RWPE1 (cell line): ENCODE measurements at places on chromosomes 6 and 20.
A peak's percentile ranks its signal among the peaks of the same experiment; 100 is the strongest.

DNA sequence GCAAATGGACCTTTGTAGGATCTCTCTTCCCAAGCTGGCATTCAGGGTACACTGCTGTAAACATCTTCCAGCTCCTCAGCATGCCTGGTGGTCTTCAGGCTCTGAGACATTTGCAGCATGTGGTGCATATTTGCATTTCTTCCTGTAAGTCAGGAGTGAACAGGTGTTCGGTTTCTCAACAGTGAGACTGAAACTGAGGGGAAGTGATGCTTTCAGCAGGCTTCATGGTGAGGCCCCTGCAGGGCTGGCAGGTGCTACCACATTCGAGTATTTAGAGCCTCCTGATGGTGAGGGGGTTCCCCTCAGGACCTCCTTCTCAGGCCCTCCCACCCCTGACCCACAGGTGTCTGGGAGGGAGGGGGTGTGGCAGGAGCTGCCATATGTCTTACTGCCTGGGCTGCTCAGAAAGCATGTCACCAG, 15.1 kb downstream of the MYBL2 start:
- DNase-seq, result no peak

- no peak for DNase-seq
Observed at GRCh38 chr6:169404828-169405227, 151.2 kb upstream of the THBS2 start.

- no peak for DNase-seq
Observed at GRCh38 chr6:25342802-25343201, 63.6 kb downstream of the CARMIL1 start.

- peak; percentile 54 for DNase-seq
Observed at GRCh38 chr20:23550227-23550626, 18.1 kb downstream of the CST9L start.

DNA sequence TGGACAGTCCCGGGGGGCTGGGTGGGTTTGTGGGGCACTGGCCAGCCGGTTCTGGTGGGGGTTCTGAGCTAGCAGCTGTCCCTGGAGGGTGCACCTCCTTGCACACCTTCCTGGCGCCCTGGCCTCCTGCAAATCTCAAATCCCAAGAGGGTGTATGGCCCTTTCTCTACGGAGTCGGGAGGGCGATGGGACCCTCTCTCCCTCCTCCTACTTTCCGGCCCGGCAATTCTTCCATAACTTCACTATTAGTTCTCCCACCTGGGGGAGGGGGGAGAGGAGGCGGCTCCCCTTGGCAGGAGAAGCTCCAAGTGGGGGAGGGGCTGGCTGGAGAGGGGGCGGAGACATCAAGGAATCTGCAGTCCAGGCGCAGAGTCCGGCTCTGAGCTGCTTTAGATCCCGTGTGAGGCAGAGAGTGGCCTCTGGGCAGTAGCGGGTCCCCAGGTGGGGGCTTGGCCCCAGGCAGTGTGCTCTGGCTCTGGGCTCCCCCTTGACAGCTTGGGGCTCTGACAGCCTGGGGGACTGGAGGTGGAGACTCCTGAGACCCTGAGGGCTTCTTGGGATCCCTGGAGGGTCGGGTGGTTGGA, 1.4 kb upstream of the LAMA5 start:
- DNase-seq, result peak; percentile 73

DNA sequence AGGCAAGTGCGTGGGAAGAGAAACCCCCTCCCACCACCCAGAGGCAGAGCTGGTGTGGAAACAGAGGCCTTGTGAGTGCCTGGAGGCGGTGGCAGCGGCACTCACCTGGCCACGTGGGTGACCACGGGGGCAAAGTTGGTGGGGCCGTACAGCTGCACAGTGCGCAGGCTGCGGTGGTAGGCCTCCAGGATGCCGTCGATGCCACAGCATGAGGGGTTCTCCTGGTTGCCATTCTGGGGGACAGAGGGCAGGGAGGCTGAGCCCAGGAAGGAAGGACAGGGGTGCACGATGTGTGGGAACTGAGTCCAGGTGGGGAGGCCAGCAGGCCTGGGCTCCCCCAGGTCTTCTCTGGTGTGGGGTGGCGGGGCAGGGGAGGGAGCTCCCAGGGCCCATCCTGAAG, 47.7 kb downstream of the RAB44 start:
- DNase-seq, result no peak

- DNase-seq, result no peak
Observed at GRCh38 chr6:33745548-33745947, 1.2 kb downstream of the IP6K3 start.

- peak; percentile 9 for DNase-seq
Observed at GRCh38 chr20:21156266-21156665, 30.4 kb downstream of the KIZ start.

- DNase-seq, result no peak
Observed at GRCh38 chr6:44234101-44235025, 11.0 kb downstream of the SLC29A1 start.

GRCh38 chr6:36706339-36706738, 8.7 kb downstream of the RAB44 start:
- no peak for DNase-seq

DNA sequence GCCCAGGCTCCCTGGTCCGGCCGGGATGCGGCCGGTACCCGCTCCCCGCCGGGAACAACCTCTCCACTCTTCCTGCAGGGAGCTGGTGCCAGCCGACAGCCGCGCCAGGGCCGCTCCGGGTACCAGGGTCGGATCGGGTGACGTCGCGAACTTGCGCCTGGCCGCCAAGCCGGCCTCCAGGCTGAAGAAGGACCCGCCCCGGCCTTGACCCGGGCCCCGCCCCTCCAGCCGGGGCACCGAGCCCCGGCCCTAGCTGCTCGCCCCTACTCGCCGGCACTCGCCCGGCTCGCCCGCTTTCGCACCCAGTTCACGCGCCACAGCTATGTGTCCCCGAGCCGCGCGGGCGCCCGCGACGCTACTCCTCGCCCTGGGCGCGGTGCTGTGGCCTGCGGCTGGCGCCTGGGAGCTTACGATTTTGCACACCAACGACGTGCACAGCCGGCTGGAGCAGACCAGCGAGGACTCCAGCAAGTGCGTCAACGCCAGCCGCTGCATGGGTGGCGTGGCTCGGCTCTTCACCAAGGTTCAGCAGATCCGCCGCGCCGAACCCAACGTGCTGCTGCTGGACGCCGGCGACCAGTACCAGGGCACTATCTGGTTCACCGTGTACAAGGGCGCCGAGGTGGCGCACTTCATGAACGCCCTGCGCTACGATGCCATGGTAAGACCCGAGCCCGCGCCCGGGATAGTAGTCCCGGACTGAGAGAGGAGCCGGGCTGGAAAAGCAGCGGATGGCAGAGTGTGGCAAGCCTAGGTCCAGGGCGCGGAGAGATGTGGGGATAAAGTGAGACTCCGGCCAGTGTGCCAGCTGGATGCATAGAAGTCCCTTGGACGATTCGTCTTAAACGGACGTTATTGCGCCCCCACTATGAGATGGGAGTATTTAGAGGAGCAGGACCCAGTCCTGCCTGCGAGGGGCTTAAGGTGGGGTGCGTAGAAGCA, at the start of gene NT5E:
Gene NT5E (plus strand): TSS at position 266 of the 942 bp plus-strand sequence. CDS start 57 bp downstream, at position 323.
- DNase-seq, result peak; percentile 69

DNA sequence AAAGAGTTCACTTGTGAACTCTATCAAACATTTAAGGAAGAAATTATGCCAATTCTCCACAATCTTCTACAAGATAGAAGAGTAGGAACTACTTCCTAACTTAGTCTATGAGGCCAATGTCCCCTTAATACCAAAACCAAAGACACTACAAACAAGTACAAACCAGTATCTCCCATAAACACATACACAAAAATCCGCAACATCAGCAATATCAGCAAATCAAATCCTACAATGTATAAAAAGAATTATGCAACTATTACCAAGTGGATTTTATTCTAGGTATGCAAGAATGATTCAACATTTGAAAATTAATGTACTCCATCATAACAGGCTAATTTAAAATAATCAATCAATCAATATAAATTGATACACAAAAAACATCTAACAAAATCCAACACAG, 45.4 kb downstream of the SYCP2 start:
- no peak for DNase-seq

DNA sequence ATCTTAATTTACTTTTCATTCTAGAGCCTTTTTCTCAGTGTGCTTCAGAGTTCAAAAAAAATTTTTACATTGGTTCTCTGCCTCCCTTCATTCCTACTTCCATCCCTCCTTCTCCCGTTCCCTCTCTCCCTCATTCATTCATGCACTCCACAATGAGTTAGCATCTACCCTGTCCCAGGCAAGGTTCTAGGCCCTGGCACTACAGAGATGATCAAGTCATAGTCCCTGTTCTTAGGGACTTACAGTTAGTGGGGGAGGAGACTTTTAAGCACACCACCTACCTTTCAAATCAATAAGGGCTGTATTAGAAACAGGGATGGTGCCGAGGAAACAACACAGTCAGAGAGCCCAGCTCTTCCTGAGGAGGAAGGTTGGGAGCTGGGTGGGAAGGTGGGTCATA, 40.3 kb downstream of the MAP3K5 start:
- no peak for DNase-seq

GRCh38 chr20:18839507-18840247, 26.1 kb downstream of the SCP2D1 start:
- no peak for DNase-seq

DNA sequence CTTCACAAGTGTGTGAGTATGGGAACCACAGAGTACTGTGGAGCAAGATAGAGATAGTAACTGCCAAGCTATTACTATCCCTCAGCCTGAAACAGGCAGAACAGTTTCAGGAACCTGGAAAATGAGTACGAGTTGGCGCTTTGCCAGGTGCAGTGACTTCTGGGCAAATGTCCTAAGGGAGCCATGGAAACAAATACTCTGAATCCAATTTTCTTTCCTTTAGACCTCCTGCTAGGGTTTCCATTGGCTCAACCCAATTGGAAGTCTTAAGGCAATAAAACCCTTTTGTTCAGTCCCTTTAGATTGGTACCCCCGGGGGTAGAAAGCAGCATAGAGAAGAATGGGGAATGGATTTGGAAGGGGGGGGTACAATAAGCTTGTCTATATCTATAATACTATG, 205.0 kb upstream of the EPHA7 start:
- no peak for DNase-seq

GRCh38 chr6:159908979-159909378, 18.2 kb downstream of the MAS1 start:
- DNase-seq, result no peak

DNA sequence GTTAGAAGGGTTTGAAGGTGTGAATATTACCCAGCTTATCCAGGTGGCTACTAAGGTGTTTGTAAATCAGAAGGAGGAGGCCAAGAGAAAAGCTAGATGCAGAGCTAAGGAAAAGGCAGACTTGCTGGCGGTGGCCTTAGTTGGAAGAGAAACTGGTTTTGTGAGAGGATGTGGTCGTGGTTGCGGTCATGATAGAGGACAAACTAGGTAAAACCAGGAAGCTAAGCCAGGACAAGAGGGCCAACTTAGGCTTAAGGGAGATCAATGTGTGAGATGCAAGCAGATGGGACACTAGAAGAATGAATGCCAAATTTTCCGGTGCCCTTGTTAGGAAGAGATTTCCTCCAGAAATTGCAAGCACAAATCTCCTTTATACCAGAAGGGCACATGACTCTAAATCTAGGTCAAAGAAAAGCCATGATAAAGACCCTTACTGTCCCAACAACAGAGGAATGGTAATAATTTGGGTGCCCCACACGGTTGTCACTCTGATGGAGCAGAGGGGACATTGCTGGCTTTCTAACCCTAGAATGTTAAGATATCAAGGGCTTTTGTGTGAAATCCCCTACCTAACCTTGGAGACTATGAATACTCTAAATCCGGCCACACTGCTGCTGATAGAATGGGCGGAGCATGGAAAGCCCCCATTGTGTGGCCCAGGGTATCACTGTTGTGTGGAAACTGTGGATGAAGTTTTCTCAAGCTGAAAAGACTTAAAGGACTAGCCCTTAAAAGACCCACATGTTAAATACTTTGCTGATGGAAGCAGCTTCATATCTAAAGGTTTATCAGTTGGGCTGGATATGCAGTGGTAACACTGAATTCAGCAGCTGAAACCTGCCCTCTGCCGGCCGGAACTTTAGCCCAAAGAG, 7.8 kb downstream of the IL22RA2 start:
- DNase-seq, result peak; percentile 45

DNA sequence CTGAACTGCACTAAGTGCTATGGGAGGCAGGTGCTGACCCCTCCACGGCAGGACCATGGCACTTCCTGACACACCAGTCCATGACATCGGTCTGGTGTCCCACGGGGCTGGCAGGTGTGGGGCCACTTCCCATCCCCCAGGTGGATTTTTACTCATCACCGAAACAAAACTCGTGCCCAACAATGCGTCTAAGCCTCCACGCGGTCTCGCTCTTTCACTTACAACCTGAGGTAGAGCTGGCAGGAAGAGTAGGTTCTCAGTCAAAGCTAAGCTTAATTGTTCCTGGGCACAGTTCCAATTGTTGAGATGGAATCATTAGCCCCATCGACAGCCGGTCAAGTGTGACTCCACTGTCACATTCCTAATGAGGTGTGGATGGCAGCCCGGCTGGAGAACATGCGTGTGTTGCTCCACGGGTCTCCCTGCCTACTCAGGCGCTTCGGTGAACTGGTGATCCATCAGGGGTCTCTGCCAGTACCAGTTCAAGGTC, 125.7 kb downstream of the SLC23A2 start:
- no peak for DNase-seq

- DNase-seq, result no peak
Observed at GRCh38 chr20:63854069-63854765, 7.1 kb upstream of the ABHD16B start.

DNA sequence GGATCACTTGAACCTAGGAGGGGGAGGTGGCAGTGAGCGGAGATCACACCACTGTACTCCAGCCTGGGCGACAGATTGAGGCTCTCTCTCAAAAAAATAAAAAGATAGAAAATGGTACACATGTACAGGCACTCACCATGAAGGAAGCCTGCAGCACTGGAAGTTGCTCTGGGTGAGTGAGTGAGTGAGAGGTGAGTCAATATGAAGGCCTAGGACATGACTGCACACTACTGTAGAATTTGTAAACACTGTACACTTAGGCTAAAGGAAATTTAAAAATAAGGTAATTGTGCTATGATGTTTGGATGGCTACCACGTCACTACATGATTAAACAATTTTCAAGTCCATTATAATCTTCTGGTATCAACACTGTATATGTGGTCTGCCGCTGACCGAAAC, 216.2 kb downstream of the FOXC1 start:
- DNase-seq, result no peak
